ENCODE measurements at places on chromosomes 3 and 15.

DNA sequence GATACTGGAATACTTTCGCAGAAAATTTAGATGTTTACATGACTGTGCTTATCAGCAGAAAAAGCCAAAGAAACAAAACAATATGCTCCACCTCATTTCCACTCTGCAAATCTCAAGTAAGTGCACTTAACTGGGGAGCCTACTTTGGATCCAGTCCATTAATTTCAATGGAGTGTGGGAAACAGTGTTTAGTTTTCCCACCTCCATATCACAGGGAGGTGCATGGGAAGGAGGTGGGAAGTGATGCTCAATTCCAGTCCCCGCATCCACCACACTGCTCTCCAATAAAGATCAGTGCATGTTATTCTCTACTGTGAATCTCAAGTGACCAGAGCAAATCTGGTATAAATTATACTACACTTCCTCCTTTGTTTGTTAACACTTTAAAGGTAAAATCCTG, 2.9 kb downstream of the NEDD4 start:
- DNase-seq, result no peak

- DNase-seq, result no peak
Observed at GRCh38 chr3:112116748-112117186, 16.3 kb downstream of the GCSAM start.

- DNase-seq, result no peak
Observed at GRCh38 chr3:37161351-37161750, 13.0 kb downstream of the LRRFIP2 start.

DNA sequence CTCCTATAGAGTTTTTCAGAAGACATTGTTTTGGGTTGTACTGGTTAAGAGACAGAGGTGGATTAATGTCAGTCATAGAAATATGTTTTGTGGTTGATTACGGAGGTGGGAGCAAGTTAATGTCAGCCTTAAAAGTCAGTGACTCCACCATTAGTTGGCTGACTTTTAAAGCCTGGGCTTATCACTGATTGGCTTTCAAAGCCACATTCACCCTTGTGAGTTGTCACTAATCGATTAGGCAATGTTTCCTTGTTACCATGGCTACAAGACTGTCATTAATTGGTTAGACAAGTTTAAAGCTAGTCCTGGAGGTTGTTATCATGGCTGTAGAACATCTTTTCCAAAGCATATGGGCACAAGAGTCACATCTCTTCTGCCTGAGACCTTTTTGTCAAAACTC, 73.0 kb downstream of the NEO1 start:
- DNase-seq, result no peak

DNA sequence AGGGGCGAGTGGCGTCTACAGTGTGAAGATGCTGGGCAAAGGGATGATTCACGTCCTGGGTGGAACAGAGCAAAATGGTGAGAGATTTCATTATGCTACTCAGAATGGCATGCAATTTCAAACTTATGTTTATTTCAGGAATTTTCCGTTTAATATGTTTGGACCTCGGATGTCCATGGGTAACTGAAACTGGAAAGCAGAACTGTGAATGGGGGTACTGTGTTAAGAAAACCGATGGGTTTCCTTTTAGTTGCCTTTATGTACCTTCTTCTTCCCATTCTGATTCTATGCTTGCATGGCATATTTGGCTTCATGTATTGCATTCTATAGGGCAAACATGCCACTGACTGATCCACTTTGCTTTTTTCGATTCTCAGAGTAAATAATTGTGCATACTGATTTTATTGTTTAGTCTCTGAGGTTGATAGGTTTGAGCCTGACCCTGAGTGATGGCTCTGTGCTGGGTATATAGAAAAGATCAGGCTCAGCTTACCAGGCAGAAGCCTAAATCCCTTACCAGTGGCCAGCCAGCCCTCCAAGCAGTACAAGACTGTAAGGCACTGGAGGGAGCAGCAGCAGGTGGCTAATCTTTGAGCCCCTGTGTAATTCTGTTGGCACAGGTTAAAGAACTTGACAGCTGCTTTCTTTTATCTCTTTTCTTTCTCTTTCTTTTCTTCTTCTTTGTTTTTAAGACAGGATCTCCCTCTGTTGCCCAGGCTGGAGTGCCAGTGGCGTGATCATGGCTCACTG, 4.5 kb downstream of the QTRT2 start:
- DNase-seq, result no peak
